ENCODE measurements at places on chromosomes 5 and 9.
A peak's percentile ranks its signal among the peaks of the same experiment; 100 is the strongest.

- no peak for DNase-seq
Observed at GRCh38 chr9:37126214-37126788, 5.9 kb downstream of the ZCCHC7 start.

GRCh38 chr5:33422191-33422590 is 18.6 kb upstream of the TARS1 start:
- no peak for DNase-seq

GRCh38 chr9:6224393-6225154 is 9.0 kb downstream of the IL33 start:
- no peak for DNase-seq

- no peak for DNase-seq
Observed at GRCh38 chr5:122170620-122171019, 41.3 kb downstream of the ZNF474 start.

DNA sequence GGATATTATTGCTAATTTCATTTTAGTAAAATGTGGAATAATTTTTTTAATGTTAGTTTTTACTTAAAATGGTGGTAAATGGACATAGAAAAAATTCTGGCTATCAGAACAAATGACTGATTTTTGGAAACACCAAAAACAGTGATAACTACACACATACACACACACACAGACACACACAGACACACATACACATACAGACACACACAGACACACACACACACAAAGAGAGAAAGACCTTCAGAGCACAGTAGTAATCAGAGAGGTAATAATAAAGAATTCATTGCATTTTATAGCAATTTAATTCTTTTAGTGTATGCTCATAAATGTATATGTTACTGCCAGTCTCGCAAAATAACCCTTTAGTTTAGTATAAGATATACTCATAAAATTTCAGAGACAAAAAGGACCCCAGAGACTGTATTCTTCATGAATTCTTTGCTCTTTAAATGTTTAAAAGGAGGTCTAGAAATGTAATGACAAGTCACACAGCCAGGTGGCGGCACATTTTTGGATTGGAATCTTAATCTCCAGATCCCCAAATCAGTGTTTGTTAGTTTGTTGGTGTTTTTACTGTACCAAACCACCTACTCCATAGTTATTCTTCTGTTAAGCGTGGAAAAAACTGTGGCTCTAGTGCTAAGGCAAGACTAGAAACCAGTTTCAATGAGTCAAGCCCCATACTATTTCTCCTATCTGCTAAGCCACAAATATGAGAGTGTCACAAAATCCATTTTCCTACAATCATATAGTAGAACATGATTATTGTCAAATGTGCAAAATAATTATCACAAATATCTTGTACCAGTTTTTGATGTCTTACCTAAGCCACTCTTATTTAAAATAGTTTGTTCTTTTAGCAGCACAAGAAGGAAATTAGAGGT is 109.9 kb downstream of the EDIL3 start:
- DNase-seq: no peak

- peak; percentile 71 for DNase-seq
Observed at GRCh38 chr5:89003563-89004036, 120.6 kb upstream of the MEF2C start.

DNA sequence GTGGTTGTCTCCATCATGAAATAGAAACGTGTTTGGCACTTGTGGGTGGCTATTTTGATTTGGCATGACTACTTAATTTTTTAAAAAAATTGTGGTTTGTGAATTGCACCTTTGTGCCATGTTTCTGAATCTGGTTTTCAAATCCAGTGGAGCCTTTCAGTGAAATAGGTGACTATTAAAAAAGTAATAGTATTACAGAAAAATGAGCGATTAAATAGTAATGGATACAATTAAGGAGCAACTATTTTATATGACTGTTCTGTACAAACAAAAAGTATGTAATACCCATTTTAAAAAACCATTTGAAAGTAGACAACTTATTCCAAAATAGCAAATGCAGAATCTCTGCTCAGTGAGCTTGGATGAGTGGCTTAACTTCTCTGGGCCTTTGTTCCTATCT is 3.0 kb downstream of the SOWAHA start:
- no peak for DNase-seq

GRCh38 chr5:119079318-119079921 is 8.5 kb downstream of the DMXL1 start:
- no peak for DNase-seq

- no peak for DNase-seq
Observed at GRCh38 chr5:36531401-36531800, 75.0 kb upstream of the SLC1A3 start.

DNA sequence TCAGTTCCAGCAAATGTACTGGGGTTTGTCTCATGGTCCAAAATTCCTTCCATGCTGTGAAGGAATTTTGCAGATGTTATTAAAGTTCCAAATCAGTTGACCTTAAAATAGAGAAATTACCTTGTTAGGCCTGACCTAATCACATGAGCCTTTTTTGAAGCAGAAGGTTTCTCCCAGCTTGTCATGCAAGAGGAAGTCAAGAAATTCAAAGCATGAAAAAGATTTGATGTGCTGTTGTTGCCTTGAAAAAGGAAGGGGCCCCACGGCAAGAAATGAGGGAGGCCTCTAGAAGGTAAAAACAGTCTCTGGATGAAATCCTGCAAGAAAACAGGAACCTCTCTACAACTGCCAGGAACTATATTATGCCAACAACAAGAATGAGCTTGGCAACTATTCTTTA is 24.2 kb upstream of the HAPLN1 start:
- no peak for DNase-seq

- no peak for DNase-seq
Observed at GRCh38 chr9:38020151-38021076, 48.6 kb downstream of the SHB start.

GRCh38 chr5:8196061-8196460 is 327.1 kb downstream of the MTRR start:
- DNase-seq: no peak

GRCh38 chr5:76626738-76627137 is 3.5 kb upstream of the F2RL2 start:
- no peak for DNase-seq

- DNase-seq: no peak
Observed at GRCh38 chr5:141707510-141707909, 25.5 kb upstream of the ARAP3 start.

- peak; percentile 80 for DNase-seq
Observed at GRCh38 chr9:95018099-95018936, 291.8 kb downstream of the AOPEP start.

DNA sequence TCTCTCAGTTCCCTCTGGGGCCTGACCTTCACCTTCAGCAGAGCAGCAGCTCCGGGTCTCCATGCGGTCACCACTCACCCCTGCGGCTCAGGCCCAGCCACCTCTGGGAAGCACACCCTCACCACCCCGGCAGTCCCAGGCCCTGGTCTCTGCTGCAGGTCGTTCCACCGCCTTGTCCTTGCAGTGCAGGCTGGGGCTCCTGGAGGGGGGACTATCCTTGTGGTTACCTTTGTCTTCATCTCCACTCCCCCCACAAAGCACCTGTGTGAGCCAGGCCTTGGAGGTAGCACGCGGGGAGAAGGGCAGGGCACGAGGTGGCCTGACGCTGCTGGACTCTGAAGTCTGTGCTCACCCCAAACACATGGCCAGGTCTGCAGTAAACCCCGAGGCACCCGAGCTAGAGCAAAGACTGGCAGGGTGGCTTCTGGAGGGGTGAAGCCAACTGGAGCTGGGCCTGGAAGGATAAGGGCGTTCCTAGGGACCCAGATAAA is 33.2 kb upstream of the RXRA start:
- DNase-seq: peak; percentile 28

GRCh38 chr9:87382900-87383299 is 114.8 kb upstream of the DAPK1 start:
- peak; percentile 58 for DNase-seq

- DNase-seq: no peak
Observed at GRCh38 chr9:80946496-80947170, 742.7 kb downstream of the TLE1 start.

DNA sequence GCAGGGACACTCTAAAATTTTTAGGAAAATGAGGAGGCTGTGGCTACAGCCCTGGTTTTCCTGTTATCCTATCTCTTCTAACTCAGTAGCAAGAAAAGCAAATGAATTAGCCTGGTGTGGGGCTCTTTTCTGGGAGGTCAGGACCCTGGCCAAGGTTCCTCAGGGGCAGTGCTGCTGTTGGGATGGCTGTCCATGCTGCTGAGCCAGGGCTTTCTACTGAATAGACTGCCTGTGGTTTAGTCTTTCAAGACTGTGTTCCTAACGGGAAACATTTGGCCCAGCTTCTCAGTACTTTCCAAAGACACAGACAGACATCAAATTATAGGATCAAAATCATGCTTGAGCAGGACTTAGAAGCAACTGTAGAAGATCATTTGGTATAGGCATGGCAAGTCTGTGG is 18.1 kb downstream of the TNC start:
- DNase-seq: no peak

- no peak for DNase-seq
Observed at GRCh38 chr5:74476819-74477453, 163.6 kb downstream of the ENC1 start.

- no peak for DNase-seq
Observed at GRCh38 chr9:89935801-89936200, 331.0 kb downstream of the GADD45G start.

DNA sequence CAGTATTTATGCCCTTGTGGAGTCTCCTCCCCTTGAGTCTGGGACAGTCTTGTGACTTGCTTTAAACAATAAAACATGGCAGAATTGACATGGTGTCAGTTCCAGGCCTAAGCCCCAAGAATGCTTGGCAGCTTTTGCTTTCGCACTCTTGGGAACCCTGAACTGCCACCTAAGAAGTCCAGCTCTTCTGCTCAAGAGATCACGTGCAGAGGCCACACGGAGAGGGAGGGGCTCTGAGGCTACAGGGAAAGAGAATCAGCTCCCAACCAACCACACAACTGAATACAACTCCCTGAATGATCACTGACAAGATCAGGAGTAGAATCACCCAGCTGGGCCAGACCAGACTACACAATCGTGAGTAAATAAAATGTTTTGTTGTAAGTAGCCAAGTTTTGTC is 97.6 kb downstream of the MED27 start:
- no peak for DNase-seq

- DNase-seq: no peak
Observed at GRCh38 chr9:93345643-93346230, 105.7 kb upstream of the FAM120A start.

DNA sequence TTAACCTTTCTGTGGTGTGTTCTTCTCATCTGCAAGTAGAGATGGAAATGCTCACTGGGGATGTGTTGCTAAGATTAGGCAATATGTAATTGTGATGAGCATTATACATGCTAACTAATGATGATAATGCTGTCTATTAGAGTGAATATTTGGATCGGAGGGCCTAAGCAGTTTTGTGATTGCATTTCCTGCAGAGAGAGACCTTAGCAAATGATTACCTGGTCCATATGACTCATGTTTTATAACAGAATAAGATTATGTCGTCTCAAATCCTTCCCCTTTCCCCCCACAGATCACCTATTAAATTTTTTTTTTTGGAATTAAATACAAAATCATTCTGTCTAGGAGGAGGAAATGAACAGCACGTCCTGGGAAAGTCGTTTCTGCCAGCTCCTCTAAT is 82.7 kb downstream of the IZUMO3 start:
- DNase-seq: no peak

DNA sequence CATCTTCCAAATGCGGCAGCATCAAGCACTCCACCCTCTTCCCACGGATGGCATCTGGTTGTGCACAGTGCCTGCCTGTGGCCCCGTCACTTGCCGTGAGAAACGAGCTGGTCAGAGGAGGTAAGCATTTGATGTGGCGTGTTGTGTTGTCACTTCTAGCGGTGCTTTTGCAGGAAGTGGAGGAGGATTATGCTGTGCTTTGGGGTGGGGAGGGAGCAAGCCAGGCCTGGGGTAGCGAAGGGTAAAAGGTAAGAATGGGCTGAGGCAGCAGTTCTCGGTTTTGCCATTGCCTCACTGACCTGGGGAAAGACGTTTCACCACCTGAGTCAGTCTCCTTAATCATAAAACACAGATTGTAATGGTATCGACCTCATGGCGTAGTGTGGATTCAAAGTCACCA is 2.3 kb upstream of the POMT1 start:
- DNase-seq: no peak

DNA sequence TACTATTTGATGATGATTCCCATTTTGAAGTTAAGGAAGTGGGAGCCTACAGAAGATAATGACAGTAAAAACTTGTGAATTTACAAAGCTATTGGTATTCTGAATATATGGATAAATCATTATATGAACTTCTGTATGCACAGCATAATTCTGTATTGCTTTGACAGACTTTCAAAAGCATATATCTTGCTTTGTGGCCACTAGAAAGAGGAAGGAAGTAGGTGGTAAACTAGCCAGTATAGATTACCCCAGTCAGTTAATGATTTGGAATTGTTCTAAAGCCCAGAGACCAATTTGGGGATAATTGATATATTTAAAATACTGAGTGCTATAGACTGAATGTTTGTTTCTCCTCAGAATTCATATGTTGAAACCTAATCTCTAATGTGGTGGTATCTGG is 53.0 kb downstream of the NR2F1 start:
- no peak for DNase-seq

DNA sequence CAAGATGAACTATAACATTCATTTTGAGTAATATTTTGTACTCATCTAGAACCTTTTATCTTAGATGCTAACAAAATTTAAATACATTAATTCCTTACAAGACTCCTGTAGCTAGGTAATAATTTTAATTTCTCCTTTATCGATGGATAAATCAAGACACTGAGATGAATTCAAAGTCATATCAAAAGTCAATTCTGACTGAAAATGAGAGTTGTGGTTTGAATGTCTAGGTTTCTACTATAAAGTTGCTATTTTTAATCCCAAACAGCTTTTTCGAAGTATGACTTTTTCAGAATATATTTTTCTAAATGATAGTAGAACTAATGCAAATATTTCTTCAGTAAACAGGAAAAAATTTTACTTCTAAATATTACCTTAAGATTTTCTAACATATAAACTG is 491.7 kb upstream of the FAM174A start:
- no peak for DNase-seq

DNA sequence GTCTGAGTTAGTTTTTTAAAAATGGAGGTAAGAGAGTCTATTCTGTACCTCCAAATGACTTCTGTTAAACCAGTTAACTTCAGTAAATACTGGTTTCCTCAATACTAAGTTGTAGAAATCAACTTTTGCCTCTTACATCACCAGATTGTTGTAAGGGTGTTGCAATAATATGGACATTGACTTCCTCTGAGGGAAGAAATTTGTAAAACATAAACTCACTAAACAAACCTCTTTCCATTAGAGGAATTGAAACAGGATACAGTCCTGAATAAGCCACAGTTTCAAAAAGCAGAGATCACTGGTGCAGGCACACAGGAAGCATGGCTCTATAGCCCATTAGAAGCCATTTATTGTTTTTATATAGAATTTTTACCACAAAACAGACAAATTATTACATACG is 32.7 kb upstream of the SLCO6A1 start:
- DNase-seq: no peak

- no peak for DNase-seq
Observed at GRCh38 chr5:169116961-169117461, 183.9 kb downstream of the SLIT3 start.

- DNase-seq: no peak
Observed at GRCh38 chr9:16197578-16198370, 644.9 kb downstream of the CCDC171 start.
